ENCODE measurements at places on chromosomes 1 and 21. TPM values are rescaled to one million over a fixed set of nuclear protein-coding genes. Genes with fewer than 3 reads are reported as not detected.

DNA sequence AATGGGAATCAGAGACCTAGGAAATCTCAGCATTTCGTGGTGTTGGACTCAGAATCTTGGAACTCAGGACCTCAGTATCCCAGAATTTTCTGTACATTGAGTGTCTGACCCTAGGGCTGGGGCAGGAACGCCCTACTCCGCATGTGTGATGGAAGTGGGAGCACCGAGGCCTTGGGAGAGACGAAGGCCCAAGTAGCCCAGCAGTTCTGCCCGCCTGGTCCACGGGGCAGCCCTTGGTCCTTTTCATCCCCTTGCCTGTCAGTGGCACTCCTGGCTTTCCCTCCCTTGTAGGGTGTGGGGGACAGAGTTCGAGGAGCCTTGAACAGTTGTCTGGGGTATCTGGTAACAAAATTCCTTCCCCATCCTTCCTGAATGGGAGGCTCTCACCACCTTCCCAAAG is 10.2 kb downstream of the A3GALT2 start:
- H3K27me3 ChIP-seq, result no peaks in the 10 kb centered on the region
- H3K27ac ChIP-seq, result no peak overlapping the region
- H3K4me1 ChIP-seq, result no peaks in the 10 kb centered on the region
- no peak overlapping the region for H3K4me3 ChIP-seq
- no peaks in the 10 kb centered on the region for H3K36me3 ChIP-seq

GRCh38 chr1:68166348-68166747 is 66.0 kb downstream of the WLS start:
- H3K4me3 ChIP-seq, result no peak overlapping the region
- H3K4me1 ChIP-seq, result no peaks in the 10 kb centered on the region
- DNase-seq, result no peak
- no peaks in the 10 kb centered on the region for H3K36me3 ChIP-seq
- H3K27me3 ChIP-seq, result no peaks in the 10 kb centered on the region

DNA sequence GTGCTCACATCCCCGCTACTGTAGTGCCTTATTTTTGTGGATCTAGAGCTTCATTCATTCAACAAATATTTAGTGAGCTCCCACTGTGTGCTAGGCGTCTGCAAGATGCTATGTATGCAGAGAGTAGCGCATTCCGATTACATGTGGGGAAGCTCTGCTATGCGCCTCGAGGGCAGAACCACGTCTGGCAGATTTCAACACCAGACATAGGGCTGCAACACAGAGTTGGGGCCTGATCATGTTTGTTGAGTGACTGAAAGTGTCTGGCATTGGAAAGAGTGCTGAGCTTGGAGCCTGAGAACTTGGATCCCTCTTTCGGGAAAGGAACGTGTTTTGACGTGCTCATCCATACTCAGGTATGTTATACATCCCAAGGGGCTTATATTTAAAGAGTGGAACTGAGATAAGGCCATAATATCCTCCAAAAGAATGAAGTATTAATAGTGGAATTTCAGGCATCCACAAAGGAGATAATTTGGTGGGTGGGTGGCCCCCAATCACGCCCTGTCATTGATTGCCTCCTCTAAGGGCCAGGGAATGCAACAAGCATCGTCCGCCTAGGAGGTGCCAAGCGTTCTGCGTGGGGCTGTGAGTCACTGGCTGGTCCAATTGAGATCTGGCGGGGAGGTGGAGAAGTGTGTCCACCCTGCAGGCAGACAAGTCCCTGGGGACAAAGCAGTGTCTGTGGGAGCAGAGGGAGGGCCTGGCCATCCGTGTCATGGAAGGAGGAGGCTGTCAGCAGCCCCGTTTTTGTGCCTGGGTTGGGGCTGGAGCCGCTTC is 62.8 kb upstream of the ZBTB40 start:
- H3K27me3 ChIP-seq, result no peaks in the 10 kb centered on the region
- DNase-seq, result no peak
- no peak overlapping the region for H3K4me3 ChIP-seq
- H3K36me3 ChIP-seq, result no peaks in the 10 kb centered on the region

DNA sequence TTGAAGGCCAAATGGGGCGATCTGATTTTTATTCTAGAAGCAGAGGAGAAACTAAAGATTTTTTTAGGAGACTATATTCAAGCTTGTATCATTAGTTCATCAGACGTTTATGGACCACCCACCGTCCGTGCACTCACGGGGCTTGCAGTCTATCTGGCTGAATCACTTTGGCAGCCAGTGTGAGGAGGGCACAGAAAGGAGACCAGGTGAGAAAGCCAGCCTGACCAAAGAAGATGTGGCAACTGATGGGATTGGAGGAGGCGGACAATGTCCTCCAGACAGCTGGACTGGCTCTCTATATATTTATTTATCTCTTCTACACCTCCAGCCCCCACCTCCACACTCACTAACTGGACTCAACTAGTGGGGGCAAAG is 822 bp upstream of the ELOVL1 start:
- H3K4me1 ChIP-seq, result peaks cover 46% of the 10 kb centered on the region
- peak overlapping the region; percentile 88 for H3K4me3 ChIP-seq
- peak overlapping the region; percentile 92 for H3K27ac ChIP-seq
- peaks cover 18% of the 10 kb centered on the region for H3K36me3 ChIP-seq
- H3K27me3 ChIP-seq, result no peaks in the 10 kb centered on the region
- no peak for DNase-seq

GRCh38 chr1:89525169-89525855 is 683 bp downstream of the LRRC8B start:
- no peaks in the 10 kb centered on the region for H3K27me3 ChIP-seq
- peak overlapping the region; percentile 94 for H3K4me3 ChIP-seq
- peak overlapping the region; percentile 91 for H3K27ac ChIP-seq
- no peaks in the 10 kb centered on the region for H3K36me3 ChIP-seq

- H3K4me1 ChIP-seq, result no peaks in the 10 kb centered on the region
- no peak overlapping the region for H3K27ac ChIP-seq
- peaks cover 7% of the 10 kb centered on the region for H3K27me3 ChIP-seq
Measured at GRCh38 chr1:1178794-1179331, 5.2 kb downstream of the TTLL10 start.

Gene ZNF644
- total RNA-seq, result 34.4 TPM

DNA sequence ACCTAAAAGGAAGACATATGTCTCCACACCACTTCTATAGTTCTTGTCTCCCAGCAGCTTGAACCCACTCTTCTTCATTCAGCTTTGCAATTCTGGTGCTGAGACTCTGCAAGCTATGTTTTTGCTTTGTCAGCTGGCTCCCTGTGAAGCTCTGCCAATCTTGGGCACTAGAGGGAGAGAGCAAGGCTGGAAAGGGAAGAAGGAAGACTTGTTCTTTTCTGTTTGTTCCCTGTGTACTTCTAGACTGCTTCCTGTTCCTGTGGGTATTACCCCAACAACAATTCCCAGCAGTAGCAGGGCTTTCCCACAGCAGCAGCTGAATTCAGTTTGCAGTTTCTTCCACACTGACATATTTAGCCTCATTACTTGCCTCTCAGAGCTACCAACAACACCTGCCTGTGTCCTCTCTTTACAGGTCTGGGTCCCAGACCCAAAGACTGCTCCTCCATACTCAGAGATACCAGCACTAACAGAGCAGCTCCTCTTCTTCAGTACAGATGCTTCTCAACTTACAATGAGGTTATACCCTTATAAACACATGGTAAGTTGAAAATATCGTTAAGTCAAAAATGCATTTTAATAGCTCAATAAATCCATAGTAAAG is 275.2 kb upstream of the NEGR1 start:
- H3K4me3 ChIP-seq, result no peak overlapping the region
- no peaks in the 10 kb centered on the region for H3K27me3 ChIP-seq
- H3K4me1 ChIP-seq, result no peaks in the 10 kb centered on the region
- no peaks in the 10 kb centered on the region for H3K36me3 ChIP-seq
- DNase-seq, result no peak

DNA sequence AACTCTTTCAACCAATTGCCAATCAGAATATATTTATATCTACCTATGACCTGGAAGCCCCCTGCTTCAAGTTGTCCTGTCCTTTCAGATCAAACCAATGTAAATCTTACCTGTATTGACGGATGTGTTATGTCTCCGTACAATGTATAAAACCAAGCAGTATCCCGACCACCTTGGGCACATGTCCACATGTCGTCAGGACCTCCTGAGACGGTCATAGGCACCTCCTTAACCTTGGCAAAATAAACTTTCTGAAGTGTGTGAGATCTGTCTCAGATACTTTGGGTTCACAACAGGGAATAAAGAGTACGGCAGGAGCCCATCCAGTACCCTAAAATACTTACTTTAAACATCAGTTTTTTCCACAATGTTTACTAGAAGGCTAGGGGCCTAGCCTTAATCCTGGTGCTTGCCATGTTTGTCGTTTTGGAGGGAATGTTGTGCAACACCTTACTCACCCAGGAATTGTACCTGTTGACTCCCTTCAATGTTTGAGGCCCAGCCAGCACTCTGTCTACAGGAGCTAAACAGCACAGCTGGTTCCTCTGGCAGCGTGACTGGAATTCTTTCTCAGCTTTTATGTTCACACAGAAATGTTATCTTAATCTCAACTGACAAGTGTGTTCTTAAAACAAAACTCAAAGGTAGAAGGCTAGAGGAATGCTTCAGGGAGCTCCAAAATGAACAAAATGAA is 90.8 kb upstream of the USP25 start:
- H3K36me3 ChIP-seq, result no peaks in the 10 kb centered on the region
- H3K4me3 ChIP-seq, result no peak overlapping the region
- no peak for DNase-seq
- no peaks in the 10 kb centered on the region for H3K27me3 ChIP-seq
- no peak overlapping the region for H3K27ac ChIP-seq
- H3K4me1 ChIP-seq, result no peaks in the 10 kb centered on the region

DNA sequence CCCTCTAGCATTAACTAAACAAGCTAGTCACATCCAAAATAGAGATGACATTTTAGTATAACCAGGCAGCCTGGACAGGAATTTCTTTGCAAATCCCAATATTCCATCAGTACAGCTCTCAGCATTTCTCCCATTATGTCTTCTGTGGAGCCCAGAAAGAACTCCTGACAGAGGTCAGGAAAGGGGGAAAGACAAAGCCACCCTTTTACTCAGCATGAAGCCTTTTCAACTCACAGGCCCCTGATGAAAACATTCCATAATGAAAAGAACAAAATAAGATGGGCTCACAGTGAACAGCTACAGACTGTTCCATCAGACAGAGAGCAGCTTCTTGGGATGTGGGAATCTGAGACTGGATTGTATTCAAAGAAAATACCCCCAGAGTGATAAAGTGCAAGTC is 80.6 kb downstream of the TEX35 start:
- no peak overlapping the region for H3K4me3 ChIP-seq
- H3K27me3 ChIP-seq, result no peaks in the 10 kb centered on the region
- H3K4me1 ChIP-seq, result peaks cover 6% of the 10 kb centered on the region
- H3K27ac ChIP-seq, result no peak overlapping the region
- no peak for DNase-seq
- H3K36me3 ChIP-seq, result no peaks in the 10 kb centered on the region

Gene MAP3K21
- total RNA-seq, result 1.4 TPM

DNA sequence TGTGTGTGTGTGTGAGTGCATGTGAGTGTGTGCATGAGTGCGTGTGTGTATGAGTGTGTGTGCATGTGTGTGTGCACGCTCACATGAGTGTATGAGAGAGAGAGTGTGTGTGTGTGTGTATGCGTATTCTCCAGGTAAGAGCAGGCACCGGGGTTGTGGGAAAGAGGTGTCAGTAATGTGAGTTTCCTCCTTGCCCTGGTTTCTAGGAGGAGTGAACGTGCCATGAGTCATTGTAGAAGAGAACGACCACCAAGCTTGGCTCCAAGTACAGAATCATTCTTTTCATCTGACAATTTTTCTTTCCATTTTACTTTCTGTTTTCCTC is 79.1 kb downstream of the POFUT2 start:
- peaks cover 40% of the 10 kb centered on the region for H3K36me3 ChIP-seq
- no peaks in the 10 kb centered on the region for H3K27me3 ChIP-seq
- H3K4me3 ChIP-seq, result no peak overlapping the region
- H3K4me1 ChIP-seq, result no peaks in the 10 kb centered on the region
- no peak overlapping the region for H3K27ac ChIP-seq
- no peak for DNase-seq

- H3K27me3 ChIP-seq, result no peaks in the 10 kb centered on the region
- no peaks in the 10 kb centered on the region for H3K4me1 ChIP-seq
- peaks cover 11% of the 10 kb centered on the region for H3K36me3 ChIP-seq
Measured at GRCh38 chr1:8424539-8425116, 106.7 kb downstream of the SLC45A1 start.

- no peak for DNase-seq
- H3K27ac ChIP-seq, result no peak overlapping the region
- no peaks in the 10 kb centered on the region for H3K4me1 ChIP-seq
- H3K36me3 ChIP-seq, result no peaks in the 10 kb centered on the region
- H3K4me3 ChIP-seq, result no peak overlapping the region
Measured at GRCh38 chr1:2784854-2785630, 16.5 kb downstream of the TTC34 start.

DNA sequence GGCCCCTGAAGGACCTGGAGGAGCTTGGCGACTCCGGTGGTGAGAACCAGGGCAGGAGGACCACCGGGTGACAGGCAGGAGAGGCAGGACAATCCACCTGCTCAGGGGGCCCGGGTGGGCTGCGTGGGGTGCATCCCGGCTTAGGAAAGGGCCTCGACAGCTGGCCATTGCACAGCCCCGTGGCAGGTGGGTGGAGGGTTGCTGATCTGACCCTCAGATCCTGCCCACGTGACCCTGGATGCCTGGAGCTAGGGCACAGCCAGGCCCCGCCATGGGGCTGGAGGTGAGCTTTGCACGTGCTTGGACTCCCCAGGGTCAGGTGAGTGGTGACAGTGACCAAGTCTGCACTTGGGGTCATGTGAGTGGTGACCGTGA is 35.5 kb upstream of the SLC19A1 start:
- H3K4me3 ChIP-seq, result no peak overlapping the region
- DNase-seq, result no peak
- H3K27ac ChIP-seq, result no peak overlapping the region
- no peaks in the 10 kb centered on the region for H3K27me3 ChIP-seq
- no peaks in the 10 kb centered on the region for H3K36me3 ChIP-seq

Gene DENND4B
- 26.6 TPM for total RNA-seq

- H3K4me1 ChIP-seq, result no peaks in the 10 kb centered on the region
- no peak overlapping the region for H3K4me3 ChIP-seq
- H3K27me3 ChIP-seq, result no peaks in the 10 kb centered on the region
- no peak for DNase-seq
- no peak overlapping the region for H3K27ac ChIP-seq
Measured at GRCh38 chr1:81071072-81071858, 729.5 kb upstream of the ADGRL2 start.

DNA sequence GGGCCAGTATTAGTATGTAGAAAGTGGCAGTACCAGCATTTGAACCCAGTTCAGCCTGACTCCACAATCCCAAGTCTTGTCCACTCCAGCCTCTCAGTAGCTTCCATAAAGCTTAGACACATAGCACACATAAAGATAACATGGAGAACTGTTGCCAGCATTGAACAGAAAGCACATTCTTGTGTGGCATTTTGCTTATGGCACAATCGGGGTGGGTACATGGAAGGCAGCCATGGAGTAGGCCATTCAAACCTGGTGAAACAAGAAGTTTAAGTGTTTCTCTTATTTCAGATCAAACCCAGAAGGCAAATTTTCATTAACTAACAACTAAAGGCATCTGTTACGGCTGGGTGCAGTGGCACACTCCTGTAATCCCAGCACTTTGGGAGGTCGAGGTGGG is 102.7 kb downstream of the HIVEP3 start:
- no peak overlapping the region for H3K4me3 ChIP-seq
- no peaks in the 10 kb centered on the region for H3K27me3 ChIP-seq
- DNase-seq, result no peak

Measured in right atrium auricular region (tissue), 2 donors.